ENCODE measurements at places on chromosomes 5 and 9.

- no peak for DNase-seq
Observed at GRCh38 chr9:93058355-93059010, at the start of gene SUSD3. SUSD3 (plus strand) TSS chr9:93058701; CDS start chr9:93058743, 42 bp downstream.

- no peak for DNase-seq
Observed at GRCh38 chr5:146409054-146409671, 38.0 kb upstream of the TCERG1 start.

DNA sequence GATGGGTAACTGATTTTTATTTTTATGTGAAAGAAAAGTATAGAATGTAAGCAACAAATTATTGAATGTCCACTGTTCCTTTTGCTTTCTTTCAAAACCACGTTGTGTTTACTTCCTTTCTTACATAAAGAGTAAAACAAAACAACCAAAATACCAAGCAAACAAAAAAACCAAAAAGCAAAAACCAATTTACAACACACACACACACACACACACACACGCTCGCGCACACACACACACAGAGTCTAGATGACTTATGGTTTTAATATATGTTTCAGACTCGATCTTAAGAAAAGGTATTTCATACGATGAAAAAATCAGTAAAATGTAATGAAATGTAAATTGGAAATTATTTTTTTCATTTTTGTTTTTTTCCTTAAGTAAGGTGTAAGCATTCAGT lies 80.3 kb downstream of the ADGRV1 start:
- DNase-seq = no peak

DNA sequence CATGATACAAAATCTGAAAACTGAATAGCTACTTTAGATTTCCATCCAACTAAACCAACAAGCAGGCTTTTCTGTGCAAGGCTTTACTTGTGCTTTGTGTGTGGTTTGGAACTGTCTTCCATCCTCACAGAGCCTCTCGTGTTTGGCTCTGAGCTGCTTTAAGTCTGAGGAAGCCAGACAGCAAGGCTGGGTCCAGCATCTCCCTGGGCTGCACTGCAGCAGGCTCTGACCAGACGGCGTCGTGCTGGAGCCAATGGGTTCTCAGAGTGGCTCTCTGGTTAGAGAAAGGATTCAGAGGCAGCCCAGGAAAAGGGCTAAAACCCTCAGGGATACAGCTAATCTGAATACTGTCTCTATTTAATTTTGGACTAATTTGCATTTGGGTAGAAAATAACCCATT lies 207.9 kb upstream of the EFNA5 start:
- no peak for DNase-seq

GRCh38 chr5:133706506-133707430 lies 94.4 kb upstream of the FSTL4 start:
- no peak for DNase-seq

GRCh38 chr5:162497455-162497854 lies 429.9 kb downstream of the GABRG2 start:
- DNase-seq = no peak

GRCh38 chr5:134521841-134522240 lies 3.6 kb upstream of the JADE2 start:
- DNase-seq = no peak

All from G401 (cell line).